Activated CD4-positive, alpha-beta T cell treated with anti-CD3 and anti-CD28 coated beads, Interleukin-2, amount 10 ng/mL, durations not matched to agents 7 days and 5 days (primary cell): ENCODE measurements at places on chromosomes 3 and 15.

DNA sequence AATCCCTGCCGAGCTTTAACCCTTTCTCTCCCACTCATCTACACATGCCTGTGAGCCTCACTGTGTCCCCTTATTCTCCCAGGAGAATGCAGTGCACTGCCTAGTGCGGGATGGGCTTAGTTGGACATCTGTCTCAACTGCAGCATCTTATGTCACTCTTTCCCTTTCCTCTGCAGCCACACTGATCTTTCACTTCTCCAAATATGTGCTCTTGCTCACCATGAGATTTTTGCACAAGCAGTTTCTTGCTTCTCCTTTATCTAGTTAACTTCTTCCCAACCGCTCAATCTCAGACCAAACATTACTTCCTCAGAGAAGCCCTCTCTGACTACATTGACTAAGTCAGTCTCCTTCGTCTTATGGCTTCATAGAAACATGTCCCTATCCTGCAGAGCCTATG, 292.3 kb downstream of the KBTBD8 start:
- DNase-seq: no peak

DNA sequence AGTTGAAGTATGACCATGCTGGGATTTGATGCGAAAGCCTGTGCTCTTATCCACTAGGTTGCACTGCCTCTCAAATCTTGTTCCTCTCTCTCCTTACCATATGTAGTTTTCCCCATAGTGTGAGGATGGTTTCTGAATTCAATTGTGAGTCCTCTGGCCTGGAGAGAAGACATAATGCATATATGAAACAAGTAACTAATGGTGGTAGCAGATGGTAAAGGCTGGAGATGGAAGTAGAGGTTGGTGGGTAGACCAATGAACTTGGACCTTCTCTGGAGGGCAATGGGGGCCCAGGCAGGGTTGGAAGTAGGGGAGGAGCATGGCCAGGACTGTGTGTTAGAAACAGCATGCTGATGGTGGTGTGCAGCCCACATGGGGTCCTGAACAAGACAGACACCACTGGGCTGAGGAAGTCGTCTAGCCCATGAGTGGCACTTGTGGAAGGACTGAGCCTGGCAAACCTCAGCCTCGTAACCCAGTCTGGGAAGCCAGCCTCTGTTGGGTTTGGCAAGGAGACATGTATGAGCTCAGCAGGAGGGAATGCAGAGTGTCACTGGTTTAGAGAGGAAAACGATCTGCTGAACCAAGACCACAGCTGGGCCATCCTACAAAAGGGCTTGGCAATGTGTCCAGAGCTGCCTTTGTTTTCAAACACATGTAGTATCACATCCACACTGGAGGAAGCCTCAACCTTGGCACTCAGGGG, 18.5 kb upstream of the LMCD1 start:
- no peak for DNase-seq

DNA sequence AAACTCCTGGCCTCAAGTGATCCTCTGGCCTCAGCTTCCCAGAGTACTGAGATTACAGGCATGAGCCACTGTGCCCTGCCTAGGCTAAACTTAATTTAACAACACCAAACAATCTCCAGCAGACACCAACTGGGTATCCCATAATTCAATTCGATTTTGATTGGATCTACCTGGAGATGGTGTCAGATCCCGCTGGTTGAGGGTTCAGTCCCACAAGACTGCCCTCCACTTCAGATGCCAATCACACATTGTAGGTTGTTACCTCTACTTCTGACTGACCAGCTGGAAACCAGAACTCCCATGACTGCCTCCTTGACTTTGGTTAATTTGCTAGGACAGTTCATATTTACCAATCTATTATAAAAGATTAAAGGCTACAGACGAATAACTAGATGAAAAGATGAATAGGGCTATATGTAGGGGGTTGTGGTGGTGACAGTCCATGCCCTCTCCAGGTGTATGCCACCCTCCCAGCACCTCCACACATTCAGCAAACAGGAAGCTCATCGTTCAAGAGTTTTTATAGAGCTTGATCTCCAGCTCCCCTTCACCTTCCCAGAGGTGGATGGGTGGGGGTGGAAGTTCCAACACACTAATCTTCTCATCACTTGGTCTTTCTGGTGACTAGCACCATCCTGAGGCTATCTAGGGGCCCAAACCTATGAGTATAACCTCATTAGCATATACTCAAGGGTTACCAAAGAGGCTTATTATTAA, 9.3 kb downstream of the B2M start:
- no peak for DNase-seq

DNA sequence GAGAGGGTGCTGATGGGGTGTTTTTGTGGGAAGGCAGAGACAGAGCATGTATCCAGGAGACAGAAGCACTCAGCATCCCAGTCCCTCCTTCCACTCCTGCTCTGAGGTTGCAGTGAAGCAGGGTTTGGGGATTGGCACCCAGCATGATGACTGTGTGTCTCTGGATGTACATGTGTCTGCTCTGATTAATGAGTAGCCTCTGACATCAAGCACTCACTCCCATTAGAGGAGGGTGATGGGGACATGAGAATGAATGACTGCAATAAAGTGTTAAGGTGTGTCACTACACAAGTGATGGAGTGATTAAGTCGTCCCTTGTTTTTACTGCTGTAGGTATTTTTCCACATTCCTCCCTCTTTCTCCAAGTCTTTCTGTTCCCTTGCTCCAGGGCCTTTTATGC, 9.6 kb upstream of the MYZAP start:
- no peak for DNase-seq

- DNase-seq: no peak
Observed at GRCh38 chr3:61460636-61461035, 100.7 kb upstream of the PTPRG start.

DNA sequence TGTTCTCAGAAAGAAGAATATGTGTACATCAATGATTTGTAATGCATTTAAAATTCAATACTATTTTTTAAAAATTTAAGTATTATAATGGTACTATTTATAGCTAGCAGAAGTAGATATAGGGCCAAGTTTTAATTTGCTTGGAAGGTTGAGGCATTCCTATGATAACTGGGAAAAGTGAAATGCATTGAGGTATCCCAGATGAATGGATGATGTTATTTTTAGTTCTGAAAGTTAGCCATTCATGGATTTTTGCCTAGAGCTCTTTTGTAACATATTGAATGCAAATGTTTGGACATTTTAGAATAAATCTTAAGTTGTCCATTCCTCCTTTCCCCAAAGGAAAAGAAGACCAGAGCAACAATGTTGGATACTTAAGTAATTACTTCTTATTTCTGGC, 47.6 kb downstream of the GAP43 start:
- DNase-seq: no peak
